Activated naive CD4-positive, alpha-beta T cell treated with anti-CD3 and anti-CD28 coated beads for 36 hours (primary cell): ENCODE measurements at places on chromosomes 2 and 18. TPM values are rescaled to one million over a fixed set of nuclear protein-coding genes. Genes with fewer than 3 reads are reported as not detected.

POTEC gene
- not detected for total RNA-seq

ZNF24 gene
- 46.8 TPM for total RNA-seq

ARHGAP25 gene
- 46.7 TPM for total RNA-seq

- no peak for DNase-seq
- no peaks in the 10 kb centered on the region for H3K36me3 ChIP-seq
- no peaks in the 10 kb centered on the region for H3K27me3 ChIP-seq
- no peak overlapping the region for H3K27ac ChIP-seq
- H3K4me3 ChIP-seq: no peak overlapping the region
Observed at GRCh38 chr2:171149986-171150693, 10.6 kb downstream of the TLK1 start.

- peak overlapping the region; percentile 94 for H3K27ac ChIP-seq
- no peaks in the 10 kb centered on the region for H3K36me3 ChIP-seq
- peak; percentile 75 for DNase-seq
- peak overlapping the region; percentile 70 for H3K4me3 ChIP-seq
Observed at GRCh38 chr2:196259507-196260481, 88.4 kb upstream of the STK17B start.

DNA sequence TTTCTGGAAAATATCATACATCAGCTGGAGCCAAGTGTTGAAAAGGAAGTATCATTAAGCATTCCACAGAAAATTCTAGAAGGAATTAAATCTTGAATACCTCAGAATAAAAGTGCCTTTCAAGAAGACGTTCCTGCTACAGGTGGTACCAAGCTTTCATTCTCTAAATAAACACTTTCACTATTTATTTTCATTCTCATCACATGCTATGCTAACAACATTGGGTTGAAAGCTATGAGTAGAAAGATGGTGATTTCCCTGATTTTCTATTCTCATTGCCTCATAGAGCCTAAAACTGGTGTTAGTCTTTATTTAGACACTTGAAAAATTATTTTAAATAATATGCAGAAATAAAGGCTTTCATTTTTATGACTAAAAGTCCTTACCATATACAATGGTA, 324.7 kb downstream of the LRP1B start:
- H3K4me1 ChIP-seq: no peaks in the 10 kb centered on the region
- H3K27me3 ChIP-seq: no peaks in the 10 kb centered on the region
- H3K27ac ChIP-seq: no peak overlapping the region
- DNase-seq: no peak

- peaks cover 2% of the 10 kb centered on the region for H3K27me3 ChIP-seq
- no peaks in the 10 kb centered on the region for H3K36me3 ChIP-seq
- no peak overlapping the region for H3K27ac ChIP-seq
- DNase-seq: no peak
- H3K4me3 ChIP-seq: no peak overlapping the region
Observed at GRCh38 chr2:17634997-17635396, 94.5 kb downstream of the VSNL1 start.

DNA sequence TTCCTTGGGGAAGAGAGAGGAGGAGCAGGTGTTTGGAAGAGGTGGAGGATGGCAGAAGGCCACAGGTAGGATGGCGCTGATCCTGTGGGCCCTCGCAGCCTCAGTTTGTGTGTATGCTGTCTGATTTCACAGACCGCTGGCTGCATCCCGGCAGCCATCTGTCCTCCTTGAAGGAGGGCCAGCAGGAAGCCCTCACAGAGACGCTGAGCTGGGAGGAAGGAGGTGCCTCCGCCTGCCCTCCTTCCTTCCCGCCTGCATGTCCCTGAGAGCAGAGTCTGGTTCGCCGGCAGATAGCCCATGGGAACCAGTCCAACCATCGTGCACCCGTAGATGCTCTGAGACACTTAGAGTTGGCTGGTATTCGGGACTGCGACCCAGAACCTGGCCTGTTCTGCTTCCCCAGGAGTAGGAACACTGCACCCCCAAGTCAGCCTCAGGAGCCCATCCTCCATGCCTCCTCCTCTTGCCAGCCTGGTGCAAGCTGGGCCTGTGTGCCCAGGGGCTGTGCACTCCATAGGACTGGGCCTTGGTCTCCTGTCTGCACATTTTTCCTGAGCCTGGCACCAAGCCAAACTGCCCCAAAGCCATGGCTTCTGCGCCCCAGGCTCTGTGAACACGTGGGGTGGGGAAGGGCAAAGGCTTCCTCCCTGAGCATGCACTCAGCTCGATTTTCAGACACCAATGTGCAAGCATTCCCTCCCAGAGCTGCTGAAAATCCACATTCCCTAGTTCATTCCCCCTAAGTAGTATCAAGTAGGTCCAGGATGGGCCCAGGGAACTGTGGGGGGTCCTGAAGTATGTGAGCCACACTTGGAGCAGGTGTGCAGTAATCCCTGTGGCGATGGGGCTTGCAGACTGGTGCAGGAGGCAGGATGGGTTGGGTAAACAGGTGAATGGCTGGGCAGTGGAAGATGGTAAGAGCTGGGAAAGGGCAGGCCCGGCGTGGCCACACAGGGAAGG, 115.6 kb downstream of the SEPTIN10 start:
- no peaks in the 10 kb centered on the region for H3K36me3 ChIP-seq
- H3K27ac ChIP-seq: no peak overlapping the region
- no peak for DNase-seq
- H3K27me3 ChIP-seq: no peaks in the 10 kb centered on the region
- H3K4me3 ChIP-seq: no peak overlapping the region

QPCT gene
- 0.42 TPM for total RNA-seq

GRCh38 chr2:120551522-120551921, 184.1 kb upstream of the GLI2 start:
- DNase-seq: no peak
- H3K27me3 ChIP-seq: peaks cover 24% of the 10 kb centered on the region
- H3K27ac ChIP-seq: no peak overlapping the region
- H3K36me3 ChIP-seq: no peaks in the 10 kb centered on the region
- no peak overlapping the region for H3K4me3 ChIP-seq

GRCh38 chr2:38467768-38468455, 90.8 kb upstream of the ATL2 start:
- peaks cover 2% of the 10 kb centered on the region for H3K27me3 ChIP-seq
- no peaks in the 10 kb centered on the region for H3K36me3 ChIP-seq
- no peak overlapping the region for H3K4me3 ChIP-seq
- H3K27ac ChIP-seq: no peak overlapping the region
- peaks cover 2% of the 10 kb centered on the region for H3K4me1 ChIP-seq

DNA sequence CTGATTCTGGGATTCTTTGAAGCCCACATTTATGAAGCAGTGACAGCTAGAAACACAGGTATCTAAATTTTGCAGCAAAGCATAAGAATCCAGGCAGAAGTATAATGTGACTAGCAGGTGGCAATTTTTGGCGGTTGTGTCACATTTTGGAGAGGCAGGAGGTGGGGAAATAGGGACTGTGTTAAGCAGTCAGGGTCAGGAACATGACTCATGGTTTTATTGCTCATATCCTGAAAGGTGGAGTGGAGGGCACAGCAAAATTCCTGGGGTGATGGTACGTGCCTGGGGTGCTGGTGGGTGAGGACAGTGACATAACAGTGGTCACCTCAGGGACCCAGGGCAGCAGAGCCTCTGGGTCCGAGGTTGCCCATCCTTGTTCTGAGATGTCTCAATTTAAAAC, 63.5 kb upstream of the TTN start:
- no peak for DNase-seq
- no peak overlapping the region for H3K4me3 ChIP-seq
- H3K27me3 ChIP-seq: no peaks in the 10 kb centered on the region
- H3K36me3 ChIP-seq: peaks cover 2% of the 10 kb centered on the region
- H3K4me1 ChIP-seq: peaks cover 2% of the 10 kb centered on the region
- no peak overlapping the region for H3K27ac ChIP-seq

- peak; percentile 51 for DNase-seq
- H3K4me3 ChIP-seq: peak overlapping the region; percentile 32
- H3K27ac ChIP-seq: no peak overlapping the region
- H3K36me3 ChIP-seq: peaks cover 1% of the 10 kb centered on the region
Observed at GRCh38 chr2:74513605-74514367, 464 bp upstream of the TLX2 start.

DNA sequence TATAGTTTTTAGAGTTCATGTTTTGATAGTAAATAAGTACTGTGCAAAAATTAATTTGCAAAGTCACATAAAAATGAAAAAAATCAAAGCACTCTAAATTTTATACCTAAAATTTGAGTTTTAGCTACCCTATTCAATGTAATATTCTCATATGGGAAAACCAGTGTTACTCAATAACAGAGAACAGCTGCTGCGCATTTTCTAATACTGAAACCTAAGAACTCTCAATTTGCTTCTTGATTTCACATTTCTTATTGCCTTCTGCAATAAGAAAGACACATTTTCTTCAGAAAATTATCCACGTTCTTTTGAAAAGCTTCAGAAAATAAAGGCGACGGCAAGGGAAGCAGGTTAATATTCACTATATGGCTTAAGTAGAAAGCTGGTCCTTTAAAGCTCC, 199.1 kb upstream of the CCDC150 start:
- no peak for DNase-seq
- no peak overlapping the region for H3K4me3 ChIP-seq
- H3K27me3 ChIP-seq: no peaks in the 10 kb centered on the region

DNA sequence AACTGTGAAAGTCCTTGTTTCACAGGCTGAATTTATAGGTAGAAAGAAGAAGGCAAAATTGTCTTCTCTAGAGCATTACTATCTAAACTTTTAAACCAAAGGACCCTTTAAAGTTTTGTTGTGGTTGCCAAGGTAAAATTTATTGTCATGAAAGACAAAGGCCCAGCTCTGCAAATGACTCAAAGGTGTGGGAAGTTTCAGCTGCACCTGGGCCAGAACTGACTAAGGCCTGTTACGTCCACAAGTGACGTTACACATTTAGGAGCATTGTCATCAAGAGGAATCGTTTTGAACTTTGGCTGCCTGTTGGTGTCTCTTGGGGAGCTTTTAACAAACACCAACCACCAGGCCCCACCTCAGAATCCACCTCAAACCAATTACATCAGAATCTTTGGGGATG, 8.1 kb upstream of the DSC3 start:
- H3K27ac ChIP-seq: no peak overlapping the region
- peaks cover 6% of the 10 kb centered on the region for H3K27me3 ChIP-seq
- no peak for DNase-seq
- H3K4me1 ChIP-seq: no peaks in the 10 kb centered on the region
- no peak overlapping the region for H3K4me3 ChIP-seq

DNA sequence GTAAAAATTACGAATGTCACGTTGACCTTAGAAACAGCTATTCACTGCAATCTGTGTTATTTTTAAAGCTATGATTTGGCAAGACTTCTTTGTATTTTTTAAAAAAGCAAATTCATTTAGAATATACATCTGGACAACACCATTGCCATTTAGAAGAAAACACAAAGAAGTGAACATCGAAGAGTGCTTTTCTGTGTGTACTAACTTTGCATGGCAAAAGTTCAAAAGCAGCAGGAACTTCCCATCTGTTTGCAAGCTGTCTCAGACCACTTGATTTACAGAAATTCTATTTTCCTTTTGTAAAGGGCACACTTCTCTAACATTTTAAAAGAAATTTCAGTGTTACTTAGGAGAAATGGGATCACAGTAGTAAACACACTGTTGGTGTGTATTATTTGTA, 145.9 kb downstream of the CALCRL start:
- H3K36me3 ChIP-seq: no peaks in the 10 kb centered on the region
- H3K4me1 ChIP-seq: no peaks in the 10 kb centered on the region
- no peak overlapping the region for H3K27ac ChIP-seq
- H3K27me3 ChIP-seq: no peaks in the 10 kb centered on the region
- H3K4me3 ChIP-seq: no peak overlapping the region

DNA sequence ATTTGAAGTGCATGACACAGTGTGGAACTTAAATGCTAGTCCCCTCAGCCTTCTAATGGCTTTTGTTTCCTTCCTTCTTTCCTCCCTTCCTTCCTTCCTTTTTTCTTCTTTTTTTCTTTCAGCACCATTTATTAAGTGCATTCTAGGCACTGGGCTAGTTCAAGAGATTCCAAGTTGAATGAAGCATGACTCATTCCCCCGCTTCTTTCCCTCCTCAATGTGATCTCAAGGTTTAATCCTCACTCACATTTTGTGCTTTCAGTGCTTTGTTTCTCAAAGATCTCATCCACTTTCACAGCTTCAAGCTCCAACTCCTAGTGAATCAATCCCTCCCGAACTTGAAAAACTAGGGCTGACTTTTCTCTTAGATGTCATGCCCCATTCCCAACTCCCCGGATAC, 90.1 kb downstream of the LBH start:
- peaks cover 30% of the 10 kb centered on the region for H3K4me1 ChIP-seq
- no peak overlapping the region for H3K27ac ChIP-seq
- H3K36me3 ChIP-seq: no peaks in the 10 kb centered on the region
- DNase-seq: no peak
- no peak overlapping the region for H3K4me3 ChIP-seq

TMEM198 gene
- total RNA-seq: 1.1 TPM

GRCh38 chr2:76326636-76327035, 615.9 kb upstream of the GCFC2 start:
- H3K36me3 ChIP-seq: no peaks in the 10 kb centered on the region
- H3K4me3 ChIP-seq: no peak overlapping the region
- no peaks in the 10 kb centered on the region for H3K4me1 ChIP-seq
- no peak overlapping the region for H3K27ac ChIP-seq
- H3K27me3 ChIP-seq: no peaks in the 10 kb centered on the region
- DNase-seq: no peak
